ENCODE measurements at places on chromosomes 3 and 15.
A peak's percentile ranks its signal among the peaks of the same experiment; 100 is the strongest.

DNA sequence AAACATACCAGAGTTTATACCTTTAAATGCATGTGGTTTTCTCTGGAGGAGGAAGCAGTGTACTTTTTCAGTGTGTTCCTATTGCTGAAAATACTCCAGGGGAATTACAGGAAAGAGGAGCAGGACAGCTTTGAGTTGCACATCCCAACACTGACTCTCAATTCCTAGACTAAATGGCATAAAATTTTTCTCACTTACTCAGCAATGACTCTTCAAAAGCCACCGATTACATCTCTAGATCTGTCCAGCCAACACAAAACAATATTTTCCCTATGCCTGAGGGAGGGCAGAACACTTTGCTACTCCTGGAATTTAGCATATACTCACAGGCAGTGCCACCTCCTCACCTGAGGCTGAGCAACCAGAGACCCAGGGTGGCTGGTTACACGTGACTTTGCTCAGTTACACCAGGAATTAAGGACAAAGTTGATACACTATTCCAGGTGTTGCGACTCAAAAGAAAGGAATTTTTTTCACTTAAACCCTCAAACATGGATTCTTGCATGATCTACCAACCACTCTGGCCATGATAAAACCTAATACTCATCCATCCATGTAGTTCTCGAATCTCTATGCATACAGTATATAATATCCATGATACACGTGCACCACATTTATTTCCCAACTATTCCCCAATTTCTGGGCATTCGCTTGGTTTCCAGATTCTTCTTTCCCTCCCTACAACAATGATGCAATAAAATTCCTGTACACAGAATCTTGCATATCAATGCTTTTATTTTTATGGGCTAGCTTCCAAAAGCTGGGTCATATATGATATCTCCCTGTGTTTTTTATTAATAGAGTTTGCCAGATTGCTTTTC, 194.6 kb downstream of the THRB start:
- no peak for DNase-seq

GRCh38 chr3:193962986-193963685, 172.8 kb upstream of the HES1 start:
- DNase-seq = no peak

GRCh38 chr15:79520654-79521053, 88.5 kb downstream of the MINAR1 start:
- DNase-seq = no peak

DNA sequence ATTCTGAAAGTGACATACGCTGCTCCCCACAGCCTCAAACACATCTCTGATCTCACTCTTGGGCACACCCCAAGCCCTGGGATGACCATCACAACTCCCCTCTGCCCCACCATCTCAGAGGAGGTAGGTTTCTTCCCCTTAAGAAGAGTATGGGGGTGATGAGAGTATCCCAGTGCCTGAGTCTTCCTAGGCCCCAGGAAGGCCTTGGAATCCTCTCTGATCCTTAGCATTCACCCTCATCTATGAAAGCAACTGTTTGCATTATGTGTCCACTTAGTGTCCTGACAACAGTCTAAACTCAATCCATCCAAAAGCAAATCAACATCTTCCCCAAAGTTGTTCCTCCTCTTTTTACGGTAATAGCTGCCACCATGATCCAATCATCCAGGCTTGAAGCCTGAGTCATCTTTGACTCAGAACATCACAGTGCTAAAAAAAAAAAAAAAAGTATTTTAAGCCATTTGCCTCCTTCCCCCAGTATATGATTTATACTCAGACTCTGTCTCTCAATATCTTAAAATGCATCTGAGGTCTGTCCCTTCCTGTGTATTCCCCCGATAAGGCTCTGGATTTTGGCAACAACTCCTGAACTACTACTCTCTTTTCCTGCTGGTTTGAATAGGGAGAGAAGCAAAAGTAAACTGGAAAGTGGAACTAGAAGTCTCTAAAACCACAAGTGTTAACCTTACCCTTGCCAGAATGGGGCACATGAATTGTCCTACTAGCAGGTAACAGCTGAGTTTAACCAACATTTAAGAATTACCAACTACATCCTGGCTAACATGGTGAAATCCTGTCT, 22.5 kb downstream of the POPDC2 start:
- no peak for DNase-seq

GRCh38 chr3:117836296-117836695, 1126.7 kb downstream of the TUSC7 start:
- DNase-seq = no peak

GRCh38 chr15:49827311-49827710, 206.5 kb downstream of the DTWD1 start:
- DNase-seq = no peak

- DNase-seq = no peak
Measured at GRCh38 chr3:172217877-172218276, 178.5 kb downstream of the FNDC3B start.

DNA sequence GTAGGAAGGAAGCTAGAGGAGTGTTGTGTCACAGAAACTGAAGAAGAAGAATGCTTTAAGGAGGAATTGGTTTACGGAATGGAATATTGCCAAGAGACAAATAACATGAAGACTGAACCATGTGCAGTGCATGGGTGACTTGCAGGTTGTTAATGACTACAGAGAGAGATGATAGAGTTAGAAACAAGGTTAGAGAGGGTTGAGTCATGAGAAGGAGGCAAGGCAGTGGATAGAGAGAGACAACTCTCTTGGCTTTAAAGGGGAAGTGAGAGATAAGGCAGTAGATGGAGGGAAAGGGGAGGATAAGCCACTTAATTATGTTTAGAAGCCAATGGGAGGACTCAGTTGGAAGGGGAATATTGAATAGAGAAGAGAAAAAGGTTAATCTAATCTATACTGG, 119.3 kb upstream of the CCNL1 start:
- no peak for DNase-seq

GRCh38 chr15:68773036-68773435, 47.7 kb downstream of the ANP32A start:
- no peak for DNase-seq

GRCh38 chr3:14564741-14565140, 24.6 kb upstream of the GRIP2 start:
- DNase-seq = no peak

- DNase-seq = no peak
Measured at GRCh38 chr3:7999384-7999783, 502.2 kb upstream of the LMCD1 start.

DNA sequence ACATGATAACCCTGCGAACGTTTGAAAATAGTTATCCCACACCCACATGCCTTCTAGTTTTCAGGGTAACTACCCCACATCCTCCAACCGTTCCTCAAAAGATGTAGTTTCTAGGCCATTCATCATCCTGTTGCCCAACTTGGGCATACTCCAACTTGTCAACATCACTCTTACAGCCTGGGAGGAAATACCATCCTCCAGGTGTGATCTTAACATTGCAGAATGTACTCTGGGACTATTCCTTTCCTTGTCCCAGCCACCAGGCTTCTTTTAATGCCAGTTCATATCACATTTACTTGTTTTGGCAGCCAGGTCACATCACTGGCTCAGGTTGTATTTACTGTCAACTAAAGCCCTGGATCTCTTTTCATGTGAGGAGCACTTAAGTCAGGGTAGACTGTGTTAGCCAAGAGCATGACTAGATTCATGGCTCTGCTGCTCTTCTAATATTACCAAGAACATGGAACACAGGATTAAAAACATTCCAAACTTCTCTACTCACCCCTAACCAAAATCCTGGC, 4.0 kb upstream of the DENND6A start:
- no peak for DNase-seq

DNA sequence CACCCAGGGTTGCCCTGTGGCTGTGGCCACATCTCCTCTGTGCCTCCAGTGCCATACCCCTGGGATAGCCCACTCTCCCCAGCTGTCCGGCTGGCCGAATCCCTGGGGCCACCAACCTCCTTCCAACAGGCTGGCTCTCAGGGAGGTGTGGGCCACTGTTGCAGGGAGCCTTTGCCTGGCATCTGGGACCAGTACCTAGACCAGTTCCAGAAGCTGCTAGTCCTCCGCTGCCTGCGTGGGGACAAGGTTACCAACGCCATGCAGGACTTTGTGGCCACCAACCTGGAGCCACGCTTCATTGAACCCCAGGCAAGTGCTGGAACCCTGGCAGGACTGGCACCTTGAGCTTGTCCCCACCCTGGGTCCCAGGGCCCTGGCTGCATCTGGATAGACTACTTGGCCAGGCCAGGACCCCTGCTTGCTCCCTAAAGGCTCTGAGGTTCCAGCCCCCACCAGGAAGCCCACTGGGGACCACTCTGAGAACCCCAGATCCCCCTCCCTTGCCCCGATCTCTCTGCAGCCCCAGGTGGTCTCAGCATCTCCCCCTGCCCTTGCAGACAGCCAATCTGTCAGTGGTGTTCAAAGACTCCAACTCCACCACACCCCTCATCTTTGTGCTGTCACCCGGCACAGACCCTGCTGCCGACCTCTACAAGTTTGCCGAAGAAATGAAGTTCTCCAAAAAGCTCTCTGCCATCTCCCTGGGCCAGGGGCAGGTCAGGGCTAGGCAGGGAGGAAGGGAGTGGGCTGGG, 50.0 kb downstream of the SEMA3G start:
- DNase-seq = no peak

- DNase-seq = no peak
Measured at GRCh38 chr3:158780766-158781165, 21.1 kb upstream of the MFSD1 start.

- no peak for DNase-seq
Measured at GRCh38 chr15:77772641-77773402, 140.1 kb upstream of the LINGO1 start.

GRCh38 chr3:159378396-159379194, 576.7 kb downstream of the MFSD1 start:
- DNase-seq = peak; percentile 4

GRCh38 chr3:99892332-99892731, 74.7 kb downstream of the CMSS1 start:
- DNase-seq = no peak

GRCh38 chr3:71987089-71987735, 202.3 kb upstream of the PROK2 start:
- DNase-seq = no peak
